ENCODE measurements at places on chromosomes 5 and 9. TPM values are rescaled to one million over a fixed set of nuclear protein-coding genes. Genes with fewer than 3 reads are reported as not detected.

- no peak overlapping the region for H3K4me3 ChIP-seq
- no peak overlapping the region for H3K27ac ChIP-seq
- no peaks in the 10 kb centered on the region for H3K4me1 ChIP-seq
Measured at GRCh38 chr9:89986190-89986589, 381.4 kb downstream of the GADD45G start.

DNA sequence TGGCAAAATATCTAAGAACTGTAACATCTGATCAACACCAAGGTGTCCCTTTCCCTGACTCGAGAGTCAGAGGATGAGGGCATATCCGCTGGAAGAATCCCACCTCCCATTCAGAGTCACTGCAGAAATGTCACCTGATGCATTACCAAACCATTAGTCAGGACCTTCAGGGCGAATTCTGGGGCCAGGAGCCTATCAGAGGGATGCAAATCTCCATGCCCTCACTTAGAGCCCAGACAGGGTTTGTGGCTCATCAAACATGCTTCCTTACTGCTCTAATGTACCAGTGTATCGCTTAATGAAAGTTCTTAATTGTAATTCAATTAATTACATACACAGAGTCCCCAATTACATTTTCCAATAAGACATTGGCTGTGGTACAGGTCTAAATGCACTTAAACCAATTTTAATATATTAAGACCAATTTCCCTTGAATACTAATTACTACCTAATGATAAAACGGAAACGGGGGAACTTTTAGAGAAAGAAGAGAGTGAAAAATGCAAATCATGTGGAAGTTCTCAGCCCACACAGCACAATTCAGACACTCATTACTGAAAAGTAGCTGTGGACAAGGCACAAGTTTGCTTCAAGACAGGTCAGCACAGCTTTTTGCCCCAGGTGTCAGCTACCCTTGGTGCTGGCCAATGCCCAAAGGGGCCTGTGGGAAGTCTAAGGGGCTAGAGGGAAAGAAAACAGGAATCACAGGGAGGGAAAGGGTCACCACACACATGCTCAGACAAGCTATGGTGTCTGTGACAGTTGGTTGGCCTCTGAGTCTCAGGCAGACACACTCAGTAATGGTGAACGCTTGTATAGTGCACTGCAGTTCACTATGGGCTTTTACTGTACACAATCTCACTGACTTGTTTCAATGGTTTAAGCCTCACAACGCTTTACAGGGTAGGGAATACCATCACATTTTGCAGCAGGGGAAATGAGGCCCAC, 211.6 kb downstream of the MAPKAP1 start:
- DNase-seq: peak; percentile 10
- no peak overlapping the region for H3K27ac ChIP-seq
- no peak overlapping the region for H3K4me3 ChIP-seq
- no peaks in the 10 kb centered on the region for H3K27me3 ChIP-seq

GRCh38 chr9:115073456-115073855, 44.5 kb downstream of the TNC start:
- H3K4me3 ChIP-seq: no peak overlapping the region
- no peaks in the 10 kb centered on the region for H3K4me1 ChIP-seq
- no peak overlapping the region for H3K27ac ChIP-seq
- H3K27me3 ChIP-seq: no peaks in the 10 kb centered on the region

GRCh38 chr5:81826128-81826527, 75.2 kb upstream of the SSBP2 start:
- no peaks in the 10 kb centered on the region for H3K27me3 ChIP-seq
- H3K27ac ChIP-seq: no peak overlapping the region
- no peak overlapping the region for H3K4me3 ChIP-seq
- no peak for DNase-seq

The KCNN2 gene
- not detected for total RNA-seq

The PTGES gene
- 1.1 TPM for total RNA-seq

The CCNG1 gene
- total RNA-seq: 117 TPM
